M059J (cell line): ENCODE measurements at places on chromosomes 7 and 10. TPM values are rescaled to one million over a fixed set of nuclear protein-coding genes. Genes with fewer than 3 reads are reported as not detected.
A peak's percentile ranks its signal among the peaks of the same experiment; 100 is the strongest.

The TAF6 gene
- total RNA-seq, result 60.7 and 93.2 TPM in 2 replicates

The XRCC2 gene
- 9.4 and 11.2 TPM in 2 replicates for total RNA-seq

DNA sequence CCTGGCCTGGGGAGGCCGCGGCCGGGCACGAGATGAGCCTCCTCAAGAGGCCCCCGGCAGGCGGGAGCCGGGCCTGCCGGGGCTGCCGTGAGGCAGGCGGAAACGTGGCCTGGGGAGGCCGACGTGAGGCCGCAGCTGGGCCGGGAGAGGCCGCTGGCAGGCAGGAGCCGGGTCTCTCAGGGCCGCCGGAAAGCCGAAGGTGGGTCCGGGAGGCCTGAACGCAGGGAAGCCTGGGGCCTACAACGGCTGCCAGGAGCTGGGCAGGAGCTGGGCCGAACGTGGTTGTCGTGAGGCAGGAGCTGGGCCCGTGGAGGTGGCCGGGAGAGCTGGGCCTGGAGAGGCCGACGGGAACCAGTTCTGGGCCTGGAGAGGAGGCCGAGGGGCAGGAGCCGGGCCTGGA lies 171.9 kb downstream of the TPST1 start:
- DNase-seq, result no peak

- peak; percentile 4 for DNase-seq
These were observed 63.6 kb downstream of the ANKRD7 start for GRCh38 chr7:118288098-118288497.

DNA sequence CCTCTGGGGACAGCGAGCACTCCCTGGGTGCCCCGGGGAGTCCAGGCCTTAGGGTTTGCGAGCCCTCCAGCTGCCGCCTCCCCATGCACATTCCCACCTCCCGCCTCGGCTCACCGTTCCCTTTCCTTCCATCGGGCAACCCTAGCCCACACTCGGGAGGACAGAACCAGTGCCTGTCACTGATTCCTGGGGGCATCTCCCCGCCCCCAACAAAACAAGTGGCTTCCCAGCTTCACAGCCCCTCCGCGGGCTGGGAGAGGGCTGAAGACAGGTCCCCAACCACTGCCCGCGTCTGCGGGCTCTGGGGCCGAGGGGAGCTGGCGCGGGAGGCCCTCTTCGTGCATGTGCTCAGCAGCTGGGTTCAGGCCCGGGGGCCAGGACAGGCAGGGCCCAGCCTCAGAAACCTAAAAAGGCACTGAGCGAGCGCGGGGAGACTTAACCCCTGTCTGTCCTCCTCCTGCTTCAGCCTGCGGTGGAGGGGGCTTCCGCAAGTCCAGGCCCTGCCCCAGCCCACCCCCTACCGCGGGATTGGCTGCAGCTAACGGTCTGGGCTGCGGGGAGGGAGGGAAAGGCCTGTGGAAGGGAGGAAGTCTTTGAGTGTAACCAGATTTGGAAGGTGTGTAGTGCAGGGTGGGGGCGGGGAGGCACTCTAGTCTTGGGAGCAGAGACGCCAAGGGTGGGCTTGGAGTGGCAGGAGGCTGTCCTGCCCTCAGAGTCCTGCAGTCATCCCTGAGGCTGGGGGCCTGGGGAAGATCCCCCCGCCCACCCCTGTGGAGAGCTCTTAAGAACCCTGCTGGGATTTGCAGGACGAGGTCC lies 1.2 kb downstream of the FLNC start:
- DNase-seq, result peak; percentile 75

DNA sequence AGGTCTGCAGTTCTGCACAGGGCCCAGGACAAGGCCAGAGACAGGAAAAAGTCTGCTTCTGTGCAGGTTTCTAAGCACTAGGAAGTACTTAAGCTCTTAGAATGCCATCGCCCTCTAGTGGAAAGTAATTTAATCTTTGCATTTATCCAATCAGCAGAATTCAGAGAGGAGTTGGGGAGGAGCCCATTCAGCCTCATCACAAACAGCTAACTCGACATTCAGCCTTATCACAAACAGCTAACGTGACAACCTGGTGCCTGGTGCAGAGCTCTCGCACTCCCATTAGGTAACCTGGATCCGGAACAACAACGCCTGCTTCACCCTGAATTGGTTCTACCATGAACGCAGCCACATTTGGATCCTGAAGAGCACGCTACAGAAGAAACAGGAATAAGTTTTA lies 15.2 kb downstream of the OAT start:
- peak; percentile 79 for DNase-seq

The MBL2 gene
- total RNA-seq, result 0.02 TPM in 1 of 2 replicates, not detected in the other

The AKR1C2 gene
- total RNA-seq, result 0.49 and 0.86 TPM in 2 replicates

The HABP2 gene
- not detected in 2 replicates for total RNA-seq

DNA sequence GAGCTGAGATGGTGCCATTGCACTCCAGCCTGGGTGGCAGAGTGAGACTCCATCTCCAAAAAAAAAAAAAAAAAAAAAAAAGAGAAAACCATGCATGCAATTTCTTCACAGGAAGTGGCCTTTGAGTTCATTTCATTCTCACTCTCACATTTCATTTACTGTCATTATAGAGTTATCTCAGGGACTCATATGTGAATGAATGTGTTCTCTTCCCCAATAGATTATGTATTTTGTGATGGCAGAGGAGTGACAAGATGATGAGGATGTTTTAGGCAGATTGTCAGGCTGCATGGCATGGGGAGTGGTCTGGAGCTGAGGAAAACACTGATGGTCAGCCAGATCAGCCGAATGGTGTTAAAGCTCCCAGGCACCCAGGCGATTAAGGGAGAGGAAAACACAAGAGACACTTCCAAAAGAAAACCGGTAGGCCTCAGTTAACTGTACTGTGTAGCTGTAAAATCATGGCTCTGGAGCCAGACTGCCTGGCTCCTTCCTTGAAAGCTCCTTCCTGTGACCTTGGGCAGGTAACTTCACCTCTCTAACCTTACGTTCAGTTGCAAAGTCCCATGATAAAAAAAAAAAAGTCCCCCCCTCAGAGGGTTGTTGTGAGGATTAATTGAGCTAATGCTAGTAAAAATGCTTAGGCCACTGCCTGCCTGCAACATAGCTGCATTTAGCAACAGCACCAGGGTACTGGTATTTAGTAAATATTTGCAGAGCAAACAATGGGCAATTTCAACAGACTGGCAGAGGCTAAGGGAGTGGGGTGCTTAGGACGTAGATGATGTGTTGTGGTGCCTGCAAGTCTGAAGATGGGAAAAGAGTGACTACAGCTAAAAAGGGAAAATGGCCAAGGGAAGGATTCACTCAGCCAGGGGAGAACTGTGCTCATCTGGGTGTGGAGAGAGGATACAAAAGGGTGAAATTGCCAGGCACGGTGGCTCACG lies 6.9 kb downstream of the FRAT2 start:
- no peak for DNase-seq

- DNase-seq, result no peak
These were observed 81.5 kb downstream of the SRPK2 start for GRCh38 chr7:105307163-105307672.

GRCh38 chr7:150756858-150757257 lies 19.6 kb downstream of the GIMAP5 start:
- peak; percentile 9 for DNase-seq
